ENCODE measurements at places on chromosomes 1 and 21.

DNA sequence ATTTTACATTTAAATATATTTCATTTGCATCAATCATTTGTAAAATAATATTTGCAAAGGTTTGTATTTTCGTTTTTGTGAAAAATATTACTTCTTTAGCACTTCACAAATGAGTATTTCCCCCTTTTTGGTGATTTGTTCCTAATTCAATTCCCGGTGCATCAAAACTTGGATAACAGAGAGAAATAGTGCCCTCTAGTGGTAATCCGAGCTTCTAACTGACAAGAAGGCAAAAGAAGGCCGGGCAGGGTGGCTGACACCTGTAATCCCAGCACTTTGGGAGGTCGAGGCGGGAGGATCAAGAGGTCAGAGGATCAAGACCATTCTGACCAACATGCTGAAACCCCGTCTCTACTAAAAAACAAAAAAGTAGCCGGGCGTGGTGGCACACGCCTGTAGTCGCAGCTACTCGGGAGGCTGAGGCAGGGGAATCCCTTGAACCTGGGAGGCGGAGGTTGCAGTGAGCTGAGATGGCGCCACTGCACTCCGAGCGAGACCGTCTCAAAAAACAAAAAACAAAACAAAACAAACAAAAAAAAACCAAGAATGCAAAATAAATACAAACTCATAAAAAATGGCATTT lies 137.7 kb downstream of the COL11A1 start:
- no peak for DNase-seq

DNA sequence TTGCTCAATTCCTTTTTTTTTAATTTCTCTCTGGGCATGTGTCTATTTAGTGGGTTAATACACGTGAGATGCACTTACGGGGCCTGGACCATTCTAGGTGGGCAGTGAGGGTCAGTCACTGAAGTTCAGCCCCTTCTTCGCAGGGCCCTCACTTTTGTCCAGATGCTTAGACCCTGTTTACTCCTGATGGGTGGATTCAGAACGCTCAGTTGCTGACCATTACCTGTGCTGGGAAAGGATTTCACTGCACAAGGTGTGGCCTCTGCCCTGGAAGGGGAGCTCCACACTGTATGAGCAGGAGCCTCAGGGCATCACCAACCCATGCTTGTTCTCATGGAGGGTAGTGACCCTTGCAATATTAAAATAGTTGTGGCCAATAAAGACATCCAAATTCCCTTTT lies 4.5 kb downstream of the PRAMEF12 start:
- no peak for DNase-seq

DNA sequence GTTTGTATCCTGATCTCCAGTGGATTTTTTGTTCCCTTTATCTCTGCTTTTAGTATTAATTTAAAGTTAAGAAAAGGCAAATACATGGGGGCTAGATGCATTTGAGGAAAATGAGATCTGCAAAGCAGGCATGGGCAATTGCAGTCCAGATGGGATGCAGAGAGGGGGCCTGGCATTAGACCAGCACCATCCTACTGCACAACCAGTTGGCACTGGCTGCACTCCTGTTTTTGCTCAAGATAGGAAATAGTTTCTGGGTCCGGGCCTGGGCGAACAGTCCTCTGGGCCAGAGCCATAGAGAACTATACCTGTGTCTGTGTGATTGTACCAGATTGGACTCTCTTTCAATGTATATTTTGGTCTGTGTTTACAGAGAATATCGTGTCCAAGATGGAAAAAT lies 34.0 kb upstream of the LEPR start:
- DNase-seq = no peak

DNA sequence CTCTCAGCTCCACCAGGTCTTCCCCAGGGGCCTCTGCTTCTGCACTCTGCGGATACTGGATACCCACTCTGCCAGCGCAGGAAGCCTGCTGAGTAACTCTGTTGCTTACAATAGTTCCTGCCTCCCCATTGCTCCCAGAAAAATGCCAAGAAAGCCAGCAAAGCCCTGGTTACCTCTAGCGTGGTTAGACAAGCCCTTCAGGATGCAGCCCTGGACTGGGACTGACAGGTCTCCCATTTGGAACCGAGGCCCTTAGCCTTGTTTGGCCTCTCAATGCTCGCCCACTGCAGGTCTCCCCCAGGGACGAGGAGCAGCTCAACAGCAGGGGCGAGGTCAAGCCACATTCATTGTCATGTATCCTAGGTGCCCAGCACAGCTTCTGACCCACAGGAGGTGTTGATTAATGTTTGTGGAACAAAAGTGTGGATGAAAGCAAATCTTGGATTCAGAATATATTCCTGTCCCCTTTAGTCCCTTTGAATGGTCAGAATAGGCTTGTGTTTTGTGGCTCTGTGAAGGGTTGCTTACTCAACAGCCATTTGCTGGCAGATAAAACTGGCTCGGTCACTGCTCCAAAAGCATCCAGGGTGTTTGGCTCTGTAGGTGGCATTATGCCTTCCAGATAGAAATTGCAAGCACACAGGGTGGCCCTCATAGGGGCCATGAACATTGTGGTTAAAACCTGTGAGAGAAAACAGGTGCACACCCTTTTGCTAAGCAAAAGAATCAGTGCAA lies 58.9 kb downstream of the C1orf198 start:
- no peak for DNase-seq

DNA sequence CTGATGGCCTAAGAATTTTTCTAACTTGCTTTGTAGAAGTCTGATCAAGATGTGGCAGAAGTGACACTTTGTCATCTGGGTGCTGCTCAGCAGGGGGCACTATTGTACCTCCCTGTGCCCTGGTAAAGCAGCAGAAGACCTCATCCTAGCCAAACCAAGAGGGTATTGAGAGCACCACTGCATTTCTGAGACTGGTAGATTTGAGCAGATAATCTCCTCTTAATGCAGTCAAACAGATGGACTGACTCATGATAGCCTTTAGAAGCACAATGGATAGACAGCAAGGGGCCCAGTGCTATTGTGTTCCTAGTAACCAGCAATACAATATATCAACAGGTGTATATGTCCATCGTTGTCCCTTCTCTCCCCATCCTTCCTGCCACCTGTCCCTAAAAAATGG lies 5.7 kb downstream of the TPM3 start:
- DNase-seq = peak; percentile 57

DNA sequence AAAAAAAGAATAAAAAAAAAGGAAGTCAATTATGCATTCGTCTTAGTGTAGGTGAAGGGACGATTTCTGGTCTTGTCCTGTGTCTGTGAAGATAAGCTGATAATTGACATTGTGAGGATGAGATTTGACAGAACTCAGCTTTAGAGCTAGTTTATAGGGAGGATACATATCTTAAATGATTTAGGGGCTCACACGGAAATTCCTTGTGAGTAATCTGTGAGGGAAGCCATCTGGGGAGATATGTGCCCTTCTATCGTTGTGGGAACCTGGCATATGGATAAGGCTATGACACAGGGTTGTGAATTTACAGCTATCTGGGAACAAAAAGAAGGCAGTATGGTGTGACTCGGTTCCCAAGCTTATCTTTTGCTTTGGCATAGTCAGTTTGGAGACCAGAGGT lies 71.1 kb downstream of the RABGAP1L start:
- DNase-seq = no peak

DNA sequence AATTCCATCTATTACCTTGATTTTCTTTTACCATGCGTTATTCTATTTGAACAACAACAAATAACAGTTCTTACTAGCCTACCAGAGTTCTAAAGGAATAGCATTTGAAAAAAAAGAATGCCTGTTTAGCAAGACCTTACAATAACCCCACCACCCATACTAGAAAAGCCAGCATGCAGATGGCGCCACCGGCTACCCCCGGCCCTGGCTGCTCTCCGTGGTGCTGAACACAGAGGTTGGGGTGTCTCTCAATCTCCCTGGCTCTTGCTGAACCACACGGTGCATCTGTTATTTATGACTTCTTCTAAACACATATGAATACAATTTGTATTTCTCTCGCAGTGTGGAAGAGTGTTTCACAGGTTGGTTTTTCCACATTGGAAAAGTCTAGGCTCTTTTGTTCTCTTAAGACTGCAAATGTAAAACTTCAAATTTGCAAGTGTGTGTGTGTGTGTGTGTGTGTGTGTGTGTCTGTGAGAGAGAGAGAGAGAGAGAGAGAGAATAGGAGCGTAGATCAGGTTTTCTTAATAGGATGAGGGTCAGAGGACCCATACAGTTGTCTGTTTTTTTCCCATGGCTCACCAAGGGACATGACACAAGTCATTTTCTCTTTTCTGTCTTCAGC lies 13.6 kb downstream of the GRIK3 start:
- DNase-seq = no peak

DNA sequence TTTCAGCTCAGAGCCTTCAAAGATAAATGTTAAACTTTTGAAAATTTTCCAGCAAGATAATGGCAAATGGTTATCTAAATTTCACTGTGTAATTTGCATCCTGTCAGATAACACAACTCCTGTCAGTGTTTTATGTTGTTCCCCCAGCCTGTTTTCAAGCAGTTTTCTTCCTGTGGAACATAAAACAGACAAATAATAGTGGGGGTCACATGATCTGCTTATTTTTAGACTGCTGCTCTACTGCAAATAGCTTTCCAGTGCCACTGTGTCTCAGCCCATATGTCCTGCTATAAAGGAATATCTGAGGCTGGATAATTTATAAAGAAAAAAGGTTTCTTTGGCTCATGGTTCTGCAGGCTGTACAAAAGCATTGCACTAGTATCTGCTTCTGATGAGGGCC lies 32.2 kb downstream of the FMO3 start:
- DNase-seq = no peak

- DNase-seq = no peak
These were observed 22.8 kb upstream of the SLC45A3 start for GRCh38 chr1:205703072-205703471.

DNA sequence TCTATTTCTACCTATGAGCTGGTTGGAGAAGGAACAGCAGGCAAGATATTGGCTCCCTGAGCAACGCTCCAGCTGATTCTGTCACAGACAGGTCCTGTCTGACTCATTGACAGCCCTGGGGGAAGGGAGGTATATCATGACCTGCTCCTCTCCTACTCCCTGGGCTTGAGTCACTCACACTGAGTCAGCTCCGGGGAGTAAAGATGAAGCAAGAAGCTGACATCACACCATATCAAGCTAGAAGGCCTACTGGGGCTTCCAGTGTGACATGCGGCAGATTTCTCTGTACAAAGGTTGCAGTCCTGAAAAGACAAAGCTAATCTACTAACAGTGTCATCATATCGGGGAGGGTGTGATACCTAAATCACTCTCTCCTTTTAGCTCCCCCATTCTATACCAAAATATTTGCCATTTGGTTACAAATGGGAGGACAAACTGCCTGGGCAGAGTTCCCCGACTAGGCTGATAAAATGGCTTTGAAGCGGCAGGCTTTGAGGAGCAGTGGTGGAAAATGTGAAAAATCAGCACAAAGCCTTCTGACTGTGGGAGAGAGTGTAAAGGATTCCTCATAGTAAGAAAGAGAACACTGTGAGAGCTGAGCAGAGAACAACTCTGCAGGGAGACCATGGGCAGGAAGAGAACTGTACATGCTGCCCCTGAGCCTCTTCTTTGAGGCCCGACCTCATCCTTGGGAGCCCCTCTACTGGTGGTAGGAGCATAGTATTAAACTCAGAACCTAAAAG lies 15.5 kb downstream of the PI4KB start:
- DNase-seq = peak; percentile 90

GRCh38 chr1:201015551-201016091 lies 7.9 kb downstream of the KIF21B start:
- DNase-seq = no peak

DNA sequence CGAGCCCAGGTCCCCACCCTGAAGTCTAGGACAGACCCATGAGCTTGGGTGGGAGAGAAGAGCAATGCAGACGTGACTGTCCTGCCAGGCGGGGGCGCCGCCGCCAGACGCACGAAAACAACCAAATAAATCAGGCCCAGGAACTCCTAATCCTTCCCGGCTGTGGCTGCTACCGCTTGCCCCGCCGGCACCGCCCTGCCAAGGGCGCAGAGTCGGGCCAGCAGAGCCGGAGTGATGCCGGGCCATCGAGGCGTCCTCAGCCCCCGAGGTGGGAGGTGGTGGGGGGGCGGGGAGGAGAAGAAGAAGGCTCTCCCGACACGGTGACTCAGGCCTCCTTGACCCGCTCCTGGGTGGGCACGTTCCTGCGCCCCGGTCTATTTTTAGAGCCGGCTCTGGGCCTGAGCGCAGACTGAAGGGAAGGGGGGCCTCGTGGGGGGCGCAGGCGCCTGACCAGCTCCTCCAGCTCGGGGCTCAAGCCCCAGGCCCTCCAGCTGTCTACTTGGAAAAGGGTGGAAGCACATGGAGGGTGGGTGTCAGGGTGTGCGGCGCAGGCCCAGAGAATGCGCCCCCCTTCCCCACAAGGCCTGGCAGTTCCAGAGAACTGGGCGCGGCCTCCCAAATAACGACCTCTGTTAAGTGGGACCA lies 10.7 kb upstream of the COL16A1 start:
- no peak for DNase-seq

- DNase-seq = no peak
These were observed 5.0 kb downstream of the SLC25A44 start for GRCh38 chr1:156198831-156199349.

DNA sequence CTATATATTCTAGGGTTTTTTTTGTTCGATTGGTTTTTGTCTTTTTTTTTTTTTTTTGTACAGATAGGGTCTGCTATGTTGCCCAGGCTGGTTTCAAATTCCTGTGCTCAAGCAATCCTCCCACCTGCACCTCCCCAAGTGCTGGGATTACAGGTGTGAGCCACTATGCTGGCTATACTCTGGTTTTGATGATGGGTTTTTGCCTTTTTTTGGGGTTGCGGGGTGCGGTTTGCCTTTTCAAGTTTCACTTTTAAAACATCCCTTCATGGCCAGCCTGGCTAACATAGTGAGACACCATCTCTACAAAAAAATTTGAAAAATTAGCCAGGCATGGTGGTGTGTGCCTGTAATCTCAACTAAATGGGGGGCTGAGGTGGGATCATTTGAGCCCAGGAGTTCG lies 10.0 kb downstream of the KDM5B start:
- DNase-seq = no peak

DNA sequence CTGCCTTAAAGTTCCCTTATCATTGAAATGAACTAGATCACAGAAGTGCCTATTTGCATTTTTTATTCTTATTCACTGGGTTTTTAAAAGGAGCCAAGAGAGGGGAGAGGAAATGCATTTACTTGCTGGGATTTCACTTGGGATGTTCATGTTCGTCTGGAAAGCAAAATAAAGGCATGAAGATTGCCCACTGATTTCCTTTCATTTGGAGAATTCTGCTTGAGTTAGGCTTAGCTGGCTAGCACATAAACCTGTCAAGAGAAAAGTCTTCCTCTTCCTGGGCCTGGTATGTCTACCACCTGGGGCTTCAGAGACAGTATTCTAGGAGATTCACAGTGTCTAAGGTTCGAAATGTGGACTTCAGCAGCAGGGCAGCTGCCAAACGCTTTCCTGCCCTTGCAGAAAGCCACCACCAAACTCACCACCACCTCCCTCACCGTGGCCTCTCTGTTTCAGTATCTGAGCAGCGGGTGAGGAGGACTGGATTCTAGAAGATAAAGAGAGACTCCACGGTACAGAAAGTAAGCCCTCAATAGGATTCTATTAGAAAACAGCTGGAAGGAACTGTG lies 44.5 kb downstream of the HIVEP3 start:
- DNase-seq = no peak

DNA sequence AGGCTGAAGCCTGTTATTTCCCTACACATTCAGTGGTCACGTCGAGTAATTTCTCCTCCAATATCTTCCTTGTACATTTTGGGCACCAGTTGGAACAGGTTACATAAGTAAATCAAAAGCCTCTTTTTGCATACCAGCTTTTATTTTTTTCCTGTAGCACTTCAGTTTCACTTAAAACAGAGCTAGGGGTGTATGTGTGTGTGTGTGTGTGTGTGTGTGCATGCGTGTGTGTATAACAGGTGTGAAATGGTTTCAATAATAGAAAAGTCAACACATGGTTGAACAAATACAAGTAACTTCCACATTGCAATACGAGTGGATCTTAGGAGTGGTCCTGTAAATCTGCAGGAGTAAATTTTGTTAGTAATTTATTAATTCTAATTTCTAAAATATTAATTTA lies 3.0 kb upstream of the MAN1A2 start:
- DNase-seq = no peak

Measured in stimulated activated CD4-positive, alpha-beta T cell treated with anti-CD3 and anti-CD28 coated beads, Interleukin-2, amount 100 ng/mL, for 4 hours (primary cell).